GM12878 (cell line): ENCODE measurements at places on chromosomes 12 and 14. TPM values are rescaled to one million over a fixed set of nuclear protein-coding genes. Genes with fewer than 3 reads are reported as not detected.
A peak's percentile ranks its signal among the peaks of the same experiment; 100 is the strongest.

MMAB gene
- 65.3 and 67.5 TPM in 2 replicates for polyA plus RNA-seq

SMOC1 gene
- not detected in 2 replicates for polyA plus RNA-seq

TMEM52B gene
- polyA plus RNA-seq: not detected in 2 replicates

GRCh38 chr12:130977046-130977742 lies 23.5 kb downstream of the ADGRD1 start:
- no peak for DNase-seq

DNA sequence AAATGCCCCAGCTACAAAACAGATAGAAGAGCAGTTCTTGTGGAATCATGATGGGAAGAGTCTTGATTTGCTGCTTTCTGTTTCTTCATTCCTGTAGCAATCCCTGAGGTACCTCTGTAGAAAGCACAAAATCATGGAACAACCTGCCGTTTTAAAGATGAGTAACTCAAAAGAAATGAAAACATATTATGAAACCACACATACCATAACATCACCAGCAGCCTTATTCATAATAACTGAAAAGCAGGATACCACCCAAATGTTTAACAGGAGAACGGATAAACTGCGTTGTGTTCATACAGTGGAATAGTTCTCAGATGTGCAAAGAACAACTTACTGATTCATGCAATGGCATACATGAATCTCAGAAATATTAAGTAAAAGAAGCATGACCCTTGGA lies 188.1 kb downstream of the RGS6 start:
- DNase-seq: no peak

DNA sequence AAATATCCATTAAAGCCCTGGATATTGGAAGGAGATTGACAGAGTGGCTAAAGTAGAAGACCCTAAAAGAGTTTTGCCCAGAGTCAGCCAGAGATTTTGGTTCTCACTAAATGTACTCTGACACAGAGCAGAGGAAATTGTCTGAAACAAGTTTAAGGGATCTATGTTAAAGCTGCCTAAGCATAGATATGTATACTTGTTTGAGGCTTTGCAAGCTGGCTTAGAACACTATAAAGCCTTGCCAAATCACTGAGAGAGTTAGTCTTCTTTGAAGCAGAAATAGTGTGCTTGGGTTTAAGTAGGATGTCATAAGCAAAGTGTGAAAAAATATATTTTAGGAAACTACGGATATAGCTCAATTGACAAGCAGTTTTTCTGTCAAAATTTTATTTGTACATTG lies 653.5 kb downstream of the FSCB start:
- DNase-seq: no peak

DNA sequence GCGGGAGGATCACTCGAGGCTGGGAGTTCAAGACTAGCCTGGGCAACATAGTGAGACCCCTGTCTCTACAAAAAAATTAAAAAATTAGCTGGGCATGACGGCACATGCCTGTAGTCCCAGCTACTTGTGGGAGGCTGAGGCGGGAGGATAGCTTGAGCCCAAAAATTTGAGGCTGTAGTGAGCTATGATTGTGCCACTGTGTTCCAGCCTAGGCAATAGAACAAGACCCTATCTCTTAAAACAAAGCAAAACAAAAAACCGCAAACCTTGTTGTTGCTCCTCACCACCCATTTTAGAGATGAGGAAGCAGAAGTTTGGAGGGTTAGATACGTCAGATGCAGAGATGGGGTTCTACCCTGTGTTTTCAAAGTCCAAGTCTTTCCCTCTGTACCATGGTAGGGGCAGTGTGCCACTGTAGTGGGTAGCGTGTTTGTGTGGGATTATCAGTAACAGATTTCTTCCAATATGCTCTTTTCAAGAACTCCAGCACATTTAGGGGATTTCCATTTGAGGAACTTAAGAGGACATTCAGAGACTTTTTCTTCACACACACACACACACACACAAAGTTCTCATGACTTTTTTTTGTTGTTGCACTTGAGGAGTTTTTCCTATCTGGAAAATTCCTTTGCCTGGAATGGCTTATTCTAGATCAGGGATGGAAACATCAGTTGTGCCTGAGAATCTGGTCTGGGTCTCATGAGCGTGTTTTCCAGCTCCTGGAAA lies 186.5 kb downstream of the CHST11 start:
- peak; percentile 65 for DNase-seq

DNA sequence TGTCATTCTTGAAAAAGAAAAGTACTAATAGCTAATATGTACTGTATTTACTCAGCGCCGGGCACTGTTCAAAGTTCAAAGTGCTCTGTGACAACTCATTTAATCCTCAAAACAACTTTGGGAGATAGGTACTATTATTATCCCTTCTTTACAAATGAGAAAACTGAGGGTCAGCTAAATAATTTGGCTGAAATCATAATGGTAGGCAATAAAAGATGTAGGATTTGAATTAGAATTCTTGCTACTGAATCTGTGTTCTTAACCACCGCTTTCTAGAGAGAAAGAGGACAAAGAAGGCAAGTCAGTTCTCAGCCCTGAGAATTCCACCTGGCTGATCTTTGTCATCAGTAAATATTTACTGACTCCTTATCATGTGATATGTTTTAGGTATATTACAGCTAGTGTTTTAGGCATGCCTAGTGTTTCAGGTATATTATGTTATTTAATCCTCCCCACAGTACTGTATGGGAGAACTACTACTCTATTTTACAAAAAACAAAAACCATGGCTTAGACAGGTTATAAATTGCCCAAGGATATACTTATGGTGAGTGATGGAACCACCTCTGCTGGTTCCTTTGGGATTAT lies 205.7 kb upstream of the GZMB start:
- no peak for DNase-seq

DNA sequence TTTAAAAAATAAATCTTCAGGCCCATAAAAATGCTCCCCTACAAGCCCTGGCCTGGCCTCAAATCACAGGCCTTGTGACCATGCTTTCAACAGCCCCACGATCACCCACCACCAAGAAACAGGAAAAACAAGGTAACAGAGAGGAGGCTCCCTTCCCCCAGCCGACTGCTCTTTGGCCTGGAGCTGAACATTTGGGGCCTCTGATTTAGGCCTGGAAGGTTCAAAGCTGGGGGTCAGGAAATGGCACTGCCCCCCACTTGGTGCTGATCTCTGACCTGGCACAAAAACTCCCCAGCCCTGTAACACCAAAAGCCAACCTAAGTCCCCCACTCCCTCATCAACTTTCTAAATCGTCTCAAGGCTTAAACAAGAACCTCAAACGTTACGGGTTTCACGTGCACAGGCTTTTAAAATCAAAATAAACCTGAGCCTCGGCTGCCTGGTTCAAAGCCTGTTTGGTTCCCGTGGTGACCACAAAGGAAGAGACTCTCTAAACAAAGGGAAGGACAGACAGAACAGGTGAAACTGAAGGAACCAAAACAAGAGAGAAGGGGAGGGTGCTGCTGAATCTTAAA lies 9.0 kb downstream of the ACTN1 start:
- DNase-seq: no peak
